Mesendoderm (in vitro differentiated cells): ENCODE measurements at places on chromosomes 11 and 22.

DNA sequence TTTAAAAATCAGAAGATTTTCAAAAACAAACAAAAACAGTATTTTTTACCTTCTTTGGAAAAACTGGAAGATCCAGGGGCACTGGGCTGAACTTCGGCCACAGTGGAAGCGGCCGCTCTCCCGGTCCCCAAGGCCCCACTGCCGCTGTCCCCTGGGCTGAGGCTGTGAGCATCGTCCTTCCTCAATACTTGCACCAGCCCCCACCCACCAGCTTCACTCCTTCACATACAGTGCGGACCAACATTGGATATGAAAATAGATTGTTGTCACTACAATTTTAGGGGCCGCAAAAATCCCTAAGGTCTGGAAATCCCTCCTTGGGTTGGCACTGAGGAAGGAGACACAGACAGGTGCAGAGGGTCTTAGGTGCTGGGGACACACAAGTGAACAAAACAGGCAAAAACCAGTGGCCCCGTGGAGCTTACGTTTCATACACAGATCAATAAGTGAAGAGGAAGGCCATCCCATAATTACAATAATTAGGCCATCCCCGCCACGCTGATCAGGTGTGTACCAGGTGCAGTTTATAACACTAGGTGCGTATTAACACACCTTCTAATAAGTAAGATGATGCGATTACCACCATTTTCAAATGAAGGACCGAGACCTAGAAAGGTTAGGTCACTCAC lies 28.2 kb upstream of the SLC22A12 start:
- DNase-seq = no peak

GRCh38 chr11:12469451-12469850 lies 92.1 kb downstream of the PARVA start:
- no peak for DNase-seq

GRCh38 chr22:35437049-35437448 lies 37.1 kb downstream of the MCM5 start:
- DNase-seq = peak; percentile 84

DNA sequence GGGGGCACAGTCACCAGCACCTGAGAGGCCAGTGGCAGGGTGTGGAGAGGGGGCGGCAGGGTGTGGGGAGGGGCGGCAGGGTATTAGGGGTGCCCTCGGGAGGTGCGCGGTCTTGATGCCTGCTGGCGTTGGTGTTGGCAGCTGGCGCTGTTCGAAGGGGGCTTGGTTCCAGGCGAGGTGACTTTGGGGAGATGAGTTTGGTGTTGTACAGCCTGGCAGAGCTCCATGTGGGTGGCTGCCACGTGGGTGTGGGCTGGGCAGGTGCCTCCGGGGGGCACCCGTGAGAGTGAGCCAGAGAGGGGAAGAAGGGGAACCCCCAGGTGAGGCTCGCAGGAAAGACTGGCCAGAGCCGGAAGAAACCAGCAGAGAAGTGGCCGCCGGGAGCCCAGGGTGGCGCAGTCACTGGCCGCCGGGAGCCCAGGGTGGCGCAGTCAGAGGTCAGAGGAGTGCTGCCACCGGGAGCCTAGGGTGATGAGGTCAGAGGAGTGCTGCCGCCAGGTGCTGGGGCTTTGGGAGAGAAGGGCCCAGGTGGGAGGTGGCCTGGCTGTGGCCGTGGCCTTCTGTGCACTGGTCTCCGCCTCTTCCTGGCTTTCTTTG lies 44.7 kb downstream of the MUC6 start:
- no peak for DNase-seq

DNA sequence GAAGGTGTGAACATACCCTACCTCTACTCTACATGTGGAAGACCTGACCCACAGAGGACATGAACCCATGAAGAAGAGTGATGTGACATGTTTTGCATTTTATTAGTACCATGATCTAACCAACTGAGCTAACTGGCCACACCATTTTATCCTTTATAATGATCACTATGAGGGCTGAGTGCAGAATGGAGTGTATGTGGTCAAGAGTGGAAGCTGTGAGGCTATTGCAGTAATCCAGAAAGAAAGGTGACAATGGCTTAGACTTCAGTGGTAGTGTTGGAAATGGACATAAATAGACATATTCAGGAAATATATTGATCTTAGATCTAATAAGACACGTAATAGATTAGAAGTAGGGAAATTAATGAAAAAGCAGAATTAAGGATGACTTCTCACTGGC lies 3.8 kb downstream of the SRSF8 start:
- DNase-seq = no peak

DNA sequence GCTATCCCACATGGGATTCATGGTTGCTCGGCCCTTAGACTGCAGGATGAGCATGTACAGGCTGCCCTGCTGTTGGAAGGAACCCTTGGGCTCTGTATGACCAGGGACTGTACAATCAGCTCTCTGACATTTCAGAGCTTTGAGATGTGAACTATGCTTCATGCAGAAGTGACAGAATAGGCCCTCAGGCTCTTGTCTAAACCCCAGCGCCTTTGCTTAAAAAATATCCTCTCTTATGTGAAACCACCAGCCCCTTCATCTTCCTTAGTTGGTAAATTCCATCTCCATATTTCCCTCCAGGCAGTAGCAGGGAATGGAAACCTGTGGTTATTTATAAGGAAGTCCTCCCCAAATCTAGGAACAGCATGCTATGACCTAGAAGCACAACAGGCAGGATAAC lies 78.9 kb upstream of the PLET1 start:
- DNase-seq = no peak

- DNase-seq = peak; percentile 20
Measured at GRCh38 chr11:29184939-29185890, 831.6 kb downstream of the KCNA4 start.

GRCh38 chr11:95849087-95849825 lies 59.0 kb downstream of the CEP57 start:
- DNase-seq = peak; percentile 65

GRCh38 chr22:39429186-39429585 lies 27.6 kb upstream of the MGAT3 start:
- DNase-seq = no peak

DNA sequence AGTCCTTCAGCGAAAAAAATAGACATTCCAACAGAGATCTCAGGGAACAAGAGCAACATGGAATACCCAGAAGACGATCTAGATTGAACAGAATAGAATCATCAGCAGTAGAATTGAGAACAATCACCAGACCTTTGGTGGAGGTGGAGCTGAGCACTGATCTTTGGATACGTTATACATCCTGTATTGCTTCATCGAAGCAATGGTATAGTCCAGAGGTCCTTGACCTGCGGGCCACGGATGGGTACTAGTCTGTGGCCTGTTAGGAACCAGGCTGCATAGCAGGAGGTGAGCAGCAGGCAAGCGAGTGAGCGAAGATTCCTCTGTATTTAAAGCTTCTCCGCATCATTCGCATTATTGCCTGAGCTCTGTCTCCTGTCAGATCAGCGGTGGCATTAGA lies 17.6 kb downstream of the LRRC55 start:
- no peak for DNase-seq
